ENCODE measurements at places on chromosomes 6 and 20.

DNA sequence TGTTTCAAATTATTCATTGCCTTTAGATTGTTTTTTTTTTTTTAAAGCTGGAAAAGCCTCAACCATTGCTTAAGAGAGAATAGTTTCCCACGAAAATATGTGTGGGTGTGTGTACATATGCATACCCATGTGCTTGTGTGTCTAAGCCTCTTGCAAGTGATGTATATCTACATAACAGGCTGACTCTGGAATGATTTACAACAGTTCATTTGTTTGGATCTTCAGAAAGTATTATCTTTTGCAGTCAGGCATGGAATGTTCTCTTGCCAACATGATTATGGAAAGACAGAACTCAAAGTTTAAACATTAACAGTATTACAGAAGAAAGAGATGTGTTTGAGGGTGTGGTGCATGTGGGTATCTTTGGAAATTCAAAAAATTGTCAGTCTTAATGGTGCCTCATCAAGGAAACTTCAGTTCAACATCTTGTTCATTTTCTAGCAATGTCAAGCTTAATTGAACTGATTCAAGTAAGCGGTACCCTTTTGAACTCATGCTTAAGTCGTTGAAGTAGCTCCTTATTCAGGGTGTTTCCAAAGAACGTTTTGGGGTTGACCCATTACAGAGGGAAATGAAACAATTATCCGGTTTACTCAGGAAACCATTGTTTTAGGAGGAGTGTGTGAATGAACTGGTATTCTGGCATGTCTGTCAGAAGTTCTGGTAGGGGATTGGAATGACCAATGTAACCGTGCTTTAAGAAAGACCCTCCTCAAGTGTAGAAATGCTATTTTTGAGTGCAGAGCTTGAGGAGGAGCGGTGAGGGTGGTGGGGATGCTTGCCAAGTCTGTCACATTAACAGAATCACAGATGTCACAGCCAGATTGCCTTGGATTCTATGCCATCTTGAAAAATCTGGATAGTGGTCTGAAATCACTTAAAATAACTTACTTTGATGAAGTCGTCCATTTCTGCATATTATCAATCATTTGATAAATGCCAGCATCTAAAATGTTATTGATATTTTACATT lies 60.3 kb downstream of the ADGRG6 start:
- DNase-seq: no peak

DNA sequence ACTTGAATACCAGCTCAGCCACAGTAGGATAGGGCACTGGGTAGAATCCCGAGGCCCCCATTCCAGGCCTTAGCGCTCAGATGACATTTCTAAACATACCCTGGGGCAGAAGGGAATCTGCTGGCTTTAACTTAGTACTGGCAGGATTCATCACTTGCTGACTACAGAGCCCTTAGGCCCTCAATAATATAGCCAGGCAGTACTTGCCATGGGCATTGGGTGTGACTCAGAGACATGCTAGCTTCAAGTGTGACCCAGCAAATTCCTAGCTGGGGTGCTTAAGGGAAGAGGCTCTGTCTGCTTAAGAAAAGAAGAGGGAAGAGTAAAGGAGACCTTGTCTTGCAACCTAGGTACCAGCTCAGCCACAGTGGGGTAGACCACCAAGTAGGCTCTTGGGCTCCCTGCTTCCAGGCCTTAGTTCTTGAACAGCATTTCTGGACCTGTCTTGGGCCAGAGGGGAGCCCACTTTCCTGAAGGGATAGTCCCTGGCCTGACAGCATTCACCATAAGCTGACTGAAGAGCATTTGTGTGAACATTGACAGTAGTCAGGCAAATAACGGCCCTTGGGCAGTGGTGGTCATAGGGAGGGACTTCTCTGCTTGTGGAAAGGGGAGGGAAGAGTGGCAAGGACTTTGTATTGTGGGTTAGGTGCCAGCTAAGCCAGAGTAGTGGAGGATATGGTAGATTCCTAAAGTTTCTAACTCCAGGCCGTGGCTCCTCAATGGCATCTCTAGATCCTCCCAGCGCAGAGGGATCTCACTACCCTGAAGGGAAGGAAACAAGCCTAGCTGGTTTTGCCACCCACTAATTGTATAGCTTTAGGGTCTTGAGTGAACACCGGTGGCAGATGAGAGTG lies 48.5 kb upstream of the HACE1 start:
- no peak for DNase-seq

- no peak for DNase-seq
These were observed 303.4 kb downstream of the CENPW start for GRCh38 chr6:126643352-126643751.

DNA sequence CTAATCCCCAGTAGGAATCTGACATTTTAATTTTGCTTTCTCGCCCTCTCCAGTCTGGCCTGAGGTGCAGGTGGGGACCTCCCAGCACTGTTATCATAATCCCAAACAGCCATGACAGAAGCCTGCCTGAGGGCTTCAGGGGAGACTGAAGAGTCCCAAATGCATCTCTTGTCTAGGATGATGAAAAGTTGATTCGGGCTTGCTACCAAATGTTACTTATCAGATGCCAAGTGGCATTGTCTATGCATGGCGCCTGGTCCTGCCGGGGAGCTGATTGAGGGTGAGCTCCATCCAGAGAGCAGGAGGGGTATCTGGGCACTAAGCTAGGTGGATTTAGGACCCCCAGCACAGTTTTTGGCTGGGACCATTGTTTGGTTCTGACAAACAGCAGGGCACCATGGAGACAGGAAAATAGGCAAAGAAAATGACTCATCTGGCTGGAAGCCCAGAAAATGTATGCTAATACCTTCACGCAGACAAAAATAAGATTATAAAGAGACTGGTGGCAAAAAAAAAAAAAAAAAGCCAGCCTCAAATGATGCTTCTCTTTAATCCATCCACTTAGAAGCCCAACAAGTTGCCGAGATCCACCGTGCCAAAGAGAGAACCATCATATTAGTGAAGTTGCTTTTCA lies 513.7 kb upstream of the SULF2 start:
- no peak for DNase-seq

- no peak for DNase-seq
These were observed 443.7 kb downstream of the UTRN start for GRCh38 chr6:144728804-144729203.

All from retina (tissue), 1 donor.